ENCODE measurements at places on chromosomes 16 and 17.
A peak's percentile ranks its signal among the peaks of the same experiment; 100 is the strongest.

GRCh38 chr17:21511363-21512195 is 135.4 kb downstream of the KCNJ12 start:
- peak; percentile 21 for DNase-seq

DNA sequence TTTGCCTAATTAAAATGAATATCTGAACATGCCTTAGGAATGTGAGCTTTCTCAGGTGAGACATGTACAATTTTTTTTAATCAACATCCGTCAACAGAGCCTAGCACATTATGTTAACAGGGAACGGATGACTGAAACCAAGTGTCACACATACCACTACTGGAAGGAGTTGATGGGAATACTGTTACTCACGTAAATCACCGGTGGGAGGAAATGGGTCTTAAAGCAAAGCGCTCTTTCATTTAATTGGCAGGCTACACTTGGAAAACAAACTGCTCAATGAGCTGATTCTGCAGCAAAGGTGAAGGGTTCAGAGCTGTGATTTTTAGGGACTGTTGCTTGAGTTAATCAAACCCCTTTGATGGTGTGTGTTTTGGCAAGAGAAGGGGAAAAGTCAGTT is 4.8 kb downstream of the CPPED1 start:
- no peak for DNase-seq

DNA sequence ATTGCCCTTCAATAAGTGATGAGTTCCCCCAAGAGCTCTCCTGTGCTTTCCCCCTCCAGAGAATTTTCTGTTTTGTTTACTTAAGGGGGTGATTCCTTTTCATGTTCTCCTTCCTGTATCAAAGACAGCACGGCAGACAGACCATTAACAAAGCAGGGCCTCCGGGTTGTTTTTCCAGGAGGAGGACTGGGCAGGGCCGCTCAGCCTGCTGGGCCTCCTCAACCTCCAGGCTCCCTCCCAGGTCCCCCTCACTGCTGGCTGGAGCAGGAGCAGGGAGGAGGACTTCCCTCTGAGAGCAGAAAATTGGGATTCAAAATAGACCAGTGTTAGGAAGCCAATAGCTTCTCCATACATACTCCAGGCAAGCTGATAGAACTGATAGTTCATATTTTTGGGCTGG is 20.4 kb downstream of the SDK2 start:
- DNase-seq = no peak

- no peak for DNase-seq
Measured at GRCh38 chr17:78307887-78308638, 51.8 kb downstream of the SOCS3 start.

DNA sequence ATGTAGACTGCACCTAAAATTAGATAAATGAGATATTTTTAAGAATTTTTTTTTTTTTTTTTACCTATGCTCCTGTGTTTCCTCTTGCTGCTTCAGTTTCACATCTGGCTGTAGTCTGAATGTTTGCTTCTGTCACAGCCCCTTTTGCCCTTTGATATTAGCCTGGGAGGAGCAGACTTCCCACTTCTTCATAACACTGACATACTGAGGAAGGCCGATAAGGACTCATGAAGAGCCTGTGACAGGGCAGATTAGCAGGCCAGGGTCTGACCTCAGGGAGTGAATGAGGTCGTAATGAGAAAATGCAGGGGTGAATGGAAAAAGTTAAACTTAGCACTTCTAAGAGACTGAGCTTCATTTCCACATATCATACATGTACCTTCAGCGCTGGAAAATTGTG is at the start of gene SLFN14:
TSS of gene SLFN14 (minus strand) at position 117 of the 400 bp plus-strand sequence. CDS start 2,757 bp downstream, outside the sequence.
- no peak for DNase-seq

DNA sequence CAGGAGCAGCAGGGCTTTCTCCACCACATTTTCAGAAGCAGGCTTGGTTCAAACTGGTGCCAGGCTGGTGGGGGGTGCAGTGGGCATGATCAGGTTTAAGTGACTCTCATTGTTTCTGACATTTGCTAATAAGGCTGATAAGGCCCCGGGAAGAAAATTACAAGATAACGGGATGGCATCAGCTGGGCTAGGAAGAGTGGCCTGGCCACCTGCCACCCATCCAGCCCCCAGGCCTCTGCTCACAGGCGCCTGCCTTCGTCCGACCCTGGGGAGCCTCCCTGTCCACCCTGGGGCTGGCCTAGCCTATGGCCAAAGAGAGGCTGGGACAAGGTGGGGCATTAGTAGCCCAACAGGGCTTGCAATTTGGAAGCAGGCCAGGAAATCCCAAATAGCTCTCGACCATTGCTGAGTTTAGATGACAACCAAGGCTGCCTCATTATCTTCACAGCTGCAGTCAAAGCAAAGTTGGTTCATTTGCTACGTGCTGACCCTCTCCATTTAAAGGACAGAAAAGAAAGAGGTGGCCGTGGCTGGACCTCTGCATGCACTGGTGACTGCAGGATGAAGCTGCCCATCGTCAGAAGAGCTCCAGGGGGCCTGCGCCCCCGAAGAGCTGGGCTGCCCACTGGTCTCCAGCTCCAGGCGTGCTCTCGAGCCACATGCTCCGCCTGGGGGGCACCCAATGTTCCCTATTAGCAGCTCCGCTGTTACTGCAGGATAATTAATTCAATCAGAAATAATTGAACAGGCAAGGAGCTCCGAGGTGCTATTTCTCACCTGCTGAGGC is 44.9 kb downstream of the PEMT start:
- DNase-seq = no peak

- no peak for DNase-seq
Measured at GRCh38 chr17:70202840-70203239, 33.5 kb downstream of the KCNJ2 start.

DNA sequence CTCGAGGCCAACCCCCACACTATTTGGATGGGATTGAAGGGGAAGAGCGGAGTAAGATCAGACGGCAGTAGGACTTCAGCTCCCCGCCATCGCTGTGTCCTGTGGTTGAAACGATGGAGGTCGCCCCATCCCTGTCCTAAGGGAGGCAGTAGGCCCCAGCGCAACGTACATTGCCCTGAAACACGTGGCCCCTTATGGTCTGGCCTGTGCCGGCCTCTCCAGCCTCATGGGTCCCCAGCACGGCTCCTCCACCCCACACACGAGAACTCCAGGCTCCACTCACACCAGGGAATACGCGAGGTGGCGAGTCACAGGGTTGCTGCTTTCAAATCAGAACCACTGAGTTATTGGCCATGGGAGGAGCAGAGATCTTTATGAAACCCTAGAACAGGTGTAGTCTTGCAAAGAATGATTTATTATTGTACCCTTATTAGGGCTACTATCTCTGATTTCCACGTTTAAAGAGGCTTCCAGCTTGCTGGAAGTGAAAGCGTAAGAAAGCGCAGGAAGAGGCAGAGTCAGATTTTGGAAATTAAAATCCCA is 669 bp upstream of the DCTPP1 start:
- DNase-seq = no peak

GRCh38 chr17:82332669-82333278 is 792 bp downstream of the SECTM1 start:
- DNase-seq = no peak

DNA sequence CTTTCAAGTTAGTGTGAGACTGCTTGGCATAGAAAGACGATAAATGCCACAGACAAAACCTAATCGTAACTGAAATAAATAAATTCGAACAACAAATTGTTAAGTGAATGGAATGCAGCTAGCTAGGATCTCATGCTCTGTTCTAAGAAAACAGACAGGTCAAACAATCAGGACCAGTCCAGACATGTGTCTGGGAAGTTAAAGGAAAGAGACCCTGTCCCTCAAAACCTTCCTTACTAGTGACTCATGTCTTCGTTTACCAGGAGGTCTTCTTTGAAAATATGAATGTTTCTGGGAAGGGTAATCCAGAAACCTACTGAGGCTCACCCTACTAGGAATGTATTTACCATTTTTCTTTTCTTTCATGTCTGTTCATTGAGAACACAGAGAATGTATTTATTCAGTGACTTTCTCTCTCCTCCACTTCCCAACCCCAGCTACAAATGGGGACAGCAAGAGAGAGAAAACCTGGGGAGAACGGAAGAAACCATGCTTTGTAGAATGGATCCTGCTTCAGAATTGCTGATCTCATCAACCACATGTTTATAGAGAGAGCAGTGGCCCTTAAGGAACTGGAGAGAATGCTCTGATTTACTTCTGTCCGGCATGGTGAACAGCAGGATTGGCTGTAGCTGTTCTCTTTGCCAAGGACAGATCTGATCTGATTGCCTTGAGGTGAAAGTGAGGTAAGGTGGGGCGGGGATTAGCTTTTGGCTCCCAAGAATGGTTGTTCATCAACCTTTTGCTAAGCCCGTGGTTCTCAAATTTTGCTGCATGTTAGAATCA is 39.4 kb upstream of the DHX8 start:
- DNase-seq = no peak

- DNase-seq = peak; percentile 87
Measured at GRCh38 chr17:72120642-72121163, at the start of gene SOX9. Gene SOX9 (plus strand): TSS chr17:72121020. CDS start chr17:72121392, 372 bp downstream.

DNA sequence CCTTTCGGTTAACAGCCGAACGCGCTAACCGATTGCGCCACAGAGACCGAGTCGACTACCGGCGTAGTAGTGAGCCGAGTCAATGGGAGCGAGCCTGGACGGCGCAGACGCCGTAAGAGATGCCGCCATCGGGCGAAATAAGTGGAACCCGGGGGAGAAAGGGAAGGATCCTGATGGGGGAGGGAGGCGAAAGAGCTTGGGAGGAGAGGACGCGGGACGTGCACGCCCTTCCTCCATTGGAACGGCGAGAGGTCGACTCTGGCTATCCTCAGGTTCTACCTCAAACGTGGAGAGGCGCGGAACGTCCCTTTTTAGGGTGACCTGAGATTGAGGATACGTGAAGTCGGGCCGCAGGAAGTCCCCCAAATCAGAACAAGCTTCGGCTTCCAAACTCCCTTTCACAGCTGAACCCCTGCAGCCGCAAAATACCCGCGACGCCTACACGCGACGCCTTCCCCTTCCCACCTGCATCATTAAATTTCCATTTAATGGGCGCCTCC is 683 bp upstream of the PSMB3 start:
- DNase-seq = peak; percentile 81

GRCh38 chr17:44110823-44111633 is 12.4 kb downstream of the HDAC5 start:
- DNase-seq = no peak

DNA sequence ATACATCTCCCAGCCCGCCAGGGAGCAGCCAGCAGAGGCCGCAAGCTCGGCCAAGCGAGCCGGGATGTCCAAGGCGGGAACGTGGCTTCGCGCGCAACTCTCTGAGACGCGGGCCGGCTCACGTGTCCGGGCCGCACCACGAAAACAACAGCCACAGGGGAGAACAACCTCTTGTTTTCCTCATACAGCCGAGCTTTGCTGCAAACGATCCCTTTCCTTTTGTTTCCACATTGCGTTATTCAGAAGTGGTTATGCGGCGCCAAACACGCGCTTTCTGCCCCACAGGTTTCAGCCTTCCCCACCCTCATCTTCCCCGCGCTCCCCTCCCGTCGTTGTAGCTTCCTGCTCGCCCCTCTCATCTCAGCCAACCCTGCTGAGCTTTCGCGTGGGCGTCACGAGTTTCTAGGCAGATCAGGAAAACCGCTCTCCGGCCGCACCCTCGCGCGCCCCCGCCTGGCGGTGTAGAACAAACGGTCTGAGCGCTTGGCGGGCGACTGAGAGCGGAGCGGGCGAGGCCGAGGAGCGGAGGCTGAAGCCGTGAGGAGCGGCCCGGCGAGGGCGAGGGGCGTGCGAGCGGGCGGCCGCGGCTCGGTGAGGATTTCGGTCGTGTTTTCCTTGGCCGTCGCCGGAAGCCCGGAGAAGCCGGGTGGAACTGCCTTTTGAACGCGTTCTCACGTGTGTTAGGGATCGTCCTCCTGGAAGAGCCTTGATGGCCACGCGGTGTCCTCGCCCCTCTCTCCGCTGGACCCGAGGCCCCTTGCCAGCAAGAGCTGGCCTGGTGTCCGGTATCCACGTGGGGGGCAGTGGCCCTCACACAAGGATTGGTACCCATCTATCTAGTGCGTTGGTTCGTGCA is 6.6 kb upstream of the SMARCD2 start:
- DNase-seq = peak; percentile 37

DNA sequence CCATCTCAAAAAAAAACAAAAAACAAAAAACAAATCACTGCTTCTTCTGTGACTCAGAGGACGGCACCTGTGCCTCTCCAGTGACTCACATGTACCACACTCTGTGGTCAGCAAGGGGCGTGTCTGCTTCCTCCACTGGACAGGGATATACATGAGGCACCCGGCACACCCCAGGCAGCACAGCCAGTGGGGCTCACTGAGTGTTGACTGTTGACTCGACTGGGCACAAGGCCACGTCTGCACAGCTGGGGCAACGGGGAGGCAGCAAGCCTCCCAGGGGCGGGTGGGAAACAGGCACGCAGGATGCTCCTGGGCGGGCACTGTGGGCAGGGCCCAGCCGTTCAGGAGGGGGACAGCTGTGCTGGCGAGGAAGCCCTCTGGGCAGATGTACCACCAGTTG is 64.1 kb downstream of the TIMM22 start:
- DNase-seq = peak; percentile 93

GRCh38 chr17:77924757-77925336 is 33.7 kb upstream of the TNRC6C start:
- no peak for DNase-seq

DNA sequence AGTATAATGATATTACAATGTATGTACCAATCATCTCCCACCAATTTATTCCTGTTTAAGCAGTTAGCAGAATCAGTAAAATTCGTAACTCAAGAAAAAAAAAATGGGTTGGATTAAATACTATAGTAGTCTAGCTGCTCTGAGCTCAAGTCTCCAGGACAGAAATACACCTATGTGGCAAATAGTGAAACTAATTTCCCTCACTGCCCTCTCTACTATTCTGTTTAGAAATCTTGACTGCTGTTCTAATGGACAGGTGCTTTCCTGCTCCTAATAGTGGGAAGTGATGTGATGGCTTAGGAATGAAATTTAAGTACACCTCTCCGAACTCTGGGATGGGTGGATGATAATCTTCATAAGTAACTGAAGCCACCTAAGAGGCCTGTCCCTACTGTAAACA is 175.7 kb downstream of the KCNJ2 start:
- DNase-seq = no peak

DNA sequence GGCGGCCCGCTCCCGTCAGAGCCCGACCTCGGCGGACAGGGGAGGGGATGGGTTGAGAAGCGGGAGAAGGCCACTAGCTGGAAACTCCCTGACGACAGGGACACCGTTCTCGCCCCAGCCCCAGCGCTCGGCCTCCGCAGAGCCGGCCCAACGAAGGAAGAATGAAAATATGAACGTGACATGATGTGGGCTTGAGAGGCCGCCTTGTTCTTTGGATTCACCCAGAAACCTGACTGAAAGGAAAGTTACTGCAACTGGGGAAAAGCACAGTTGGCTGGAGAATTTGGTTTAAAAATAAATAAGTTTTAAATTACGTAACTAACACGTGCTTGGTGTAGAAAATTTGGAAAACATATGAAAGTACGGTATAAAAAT is 21.1 kb downstream of the NPTX1 start:
- DNase-seq = no peak
